ENCODE measurements at places on chromosomes 6 and 20.

- DNase-seq, result no peak
Measured at GRCh38 chr6:158599635-158600034, 39.7 kb downstream of the TMEM181 start.

GRCh38 chr20:58839474-58839874, 11.2 kb downstream of the GNAS-AS1 start:
- DNase-seq, result peak; percentile 67

GRCh38 chr6:46674410-46674809, 13.3 kb upstream of the TDRD6 start:
- no peak for DNase-seq

- no peak for DNase-seq
Measured at GRCh38 chr6:98156580-98156979, 677.8 kb upstream of the POU3F2 start.

DNA sequence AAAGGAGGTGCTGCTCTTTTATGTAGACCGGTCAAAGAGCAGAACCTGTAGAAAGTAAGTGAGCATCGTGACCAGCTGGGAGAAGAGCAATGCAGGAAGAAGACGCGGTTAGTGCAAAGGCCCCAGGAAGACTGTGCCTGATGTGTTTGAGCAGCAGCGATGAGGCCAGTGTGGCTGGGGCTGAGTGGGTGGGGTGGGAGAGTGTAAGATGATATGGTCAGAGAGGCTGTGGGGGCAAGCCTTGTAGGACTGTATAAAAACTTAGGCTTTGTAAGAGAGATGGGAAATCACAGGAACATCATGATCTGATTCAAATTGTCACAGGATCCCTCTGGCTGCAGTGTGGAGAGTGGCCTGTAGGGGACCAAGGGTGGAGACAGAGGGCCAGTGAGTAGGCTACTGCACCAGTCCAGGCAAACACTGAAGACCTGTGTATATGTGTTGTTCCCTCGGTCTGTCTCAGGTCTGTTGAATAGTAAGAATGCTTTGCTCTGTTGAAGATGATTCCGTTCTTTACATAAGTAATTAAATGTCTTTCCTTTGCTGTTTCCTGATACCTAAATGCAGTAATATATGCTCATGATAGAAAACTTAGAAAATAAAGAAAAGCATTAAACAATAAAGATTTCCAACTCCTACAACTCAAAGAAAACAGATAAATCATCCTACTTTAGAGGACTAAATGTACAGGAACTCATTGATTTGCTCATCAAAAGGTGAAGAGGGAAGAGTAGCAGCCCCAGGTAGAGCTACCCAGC, 23.6 kb upstream of the WFDC2 start:
- DNase-seq, result no peak
